Inflammatory macrophage treated with lipopolysaccharide for 4 hours (primary cell): ENCODE measurements at places on chromosomes 3 and 15.

- DNase-seq, result peak; percentile 85
These were observed 39.1 kb downstream of the KLF13 start for GRCh38 chr15:31365655-31366127.

GRCh38 chr15:83289160-83289559 lies 4.7 kb upstream of the BNC1 start:
- no peak for DNase-seq

- no peak for DNase-seq
These were observed 71.7 kb upstream of the TMEM115 start for GRCh38 chr3:50430950-50431435.

GRCh38 chr3:150367757-150368156 lies 40.3 kb upstream of the TSC22D2 start:
- DNase-seq, result no peak

- DNase-seq, result no peak
These were observed 479.4 kb upstream of the CBLB start for GRCh38 chr3:106348139-106348690.
